Cardiac ventricle fibroblast (primary cell): ENCODE measurements at places on chromosomes 2 and 18. TPM values are rescaled to one million over a fixed set of nuclear protein-coding genes. Genes with fewer than 3 reads are reported as not detected.

The SFTPB gene
- total RNA-seq: not detected in 2 replicates

The C2orf81 gene
- 1.6 and 4.9 TPM in 2 replicates for total RNA-seq

The NT5C1B gene
- 0.10 TPM in 1 of 2 replicates, not detected in the other for total RNA-seq

The TUBA3E gene
- total RNA-seq: not detected in 2 replicates

The KIF3C gene
- total RNA-seq: 8.0 TPM in 2 replicates

The ELMOD3 gene
- 4.8 and 7.2 TPM in 2 replicates for total RNA-seq

The CABYR gene
- 3.1 and 5.2 TPM in 2 replicates for total RNA-seq

The TEX44 gene
- total RNA-seq: not detected in 2 replicates

The SPRED2 gene
- 14.7 and 16.4 TPM in 2 replicates for total RNA-seq

The NT5DC4 gene
- 0.12 TPM in 1 of 2 replicates, not detected in the other for total RNA-seq

The GAREM1 gene
- total RNA-seq: 15.7 and 21.8 TPM in 2 replicates

The CPS1 gene
- 9.1 and 10.2 TPM in 2 replicates for total RNA-seq

The GNAL gene
- total RNA-seq: 1.2 and 1.5 TPM in 2 replicates

The NEB gene
- 0.12 and 0.39 TPM in 2 replicates for total RNA-seq

The TSHZ1 gene
- 10.2 and 11.5 TPM in 2 replicates for total RNA-seq

The PLGLB2 gene
- total RNA-seq: 0.68 and 0.69 TPM in 2 replicates

The SPEG gene
- 8.5 and 10.5 TPM in 2 replicates for total RNA-seq

The UGT1A3 gene
- total RNA-seq: not detected in 2 replicates

The CLEC4F gene
- not detected in 2 replicates for total RNA-seq

The HTR2B gene
- total RNA-seq: 4.1 and 4.3 TPM in 2 replicates

The RAPGEF4 gene
- total RNA-seq: 4.7 and 12.2 TPM in 2 replicates

The UGT1A8 gene
- not detected in 2 replicates for total RNA-seq

The WBP1 gene
- total RNA-seq: 46.9 and 49.3 TPM in 2 replicates

The INHBB gene
- 2.1 and 2.4 TPM in 2 replicates for total RNA-seq

The AMER3 gene
- not detected in 2 replicates for total RNA-seq

The DLGAP1 gene
- not detected in 2 replicates for total RNA-seq

The SULT1C4 gene
- not detected in 2 replicates for total RNA-seq

The ALPP gene
- total RNA-seq: not detected in 2 replicates

The RNPEPL1 gene
- 25.7 and 32.1 TPM in 2 replicates for total RNA-seq

The GPR39 gene
- total RNA-seq: 0.06 and 0.34 TPM in 2 replicates

The MYO5B gene
- total RNA-seq: 0.25 TPM in 1 of 2 replicates, not detected in the other

The MYOM1 gene
- 0.56 and 0.73 TPM in 2 replicates for total RNA-seq

The SRD5A2 gene
- total RNA-seq: not detected in 2 replicates

The SNORC gene
- total RNA-seq: 0.20 and 0.50 TPM in 2 replicates

The RNF152 gene
- total RNA-seq: 2.3 and 4.3 TPM in 2 replicates

The TLX2 gene
- total RNA-seq: not detected in 2 replicates

The ANKRD30BL gene
- not detected in 2 replicates for total RNA-seq

The LIMS2 gene
- 0.34 and 1.1 TPM in 2 replicates for total RNA-seq

The MOGAT1 gene
- not detected in 2 replicates for total RNA-seq
